ENCODE measurements at places on chromosomes 13 and 19.

- no peak for DNase-seq
These were observed 1.8 kb downstream of the SPPL2B start for GRCh38 chr19:2330255-2330631.

DNA sequence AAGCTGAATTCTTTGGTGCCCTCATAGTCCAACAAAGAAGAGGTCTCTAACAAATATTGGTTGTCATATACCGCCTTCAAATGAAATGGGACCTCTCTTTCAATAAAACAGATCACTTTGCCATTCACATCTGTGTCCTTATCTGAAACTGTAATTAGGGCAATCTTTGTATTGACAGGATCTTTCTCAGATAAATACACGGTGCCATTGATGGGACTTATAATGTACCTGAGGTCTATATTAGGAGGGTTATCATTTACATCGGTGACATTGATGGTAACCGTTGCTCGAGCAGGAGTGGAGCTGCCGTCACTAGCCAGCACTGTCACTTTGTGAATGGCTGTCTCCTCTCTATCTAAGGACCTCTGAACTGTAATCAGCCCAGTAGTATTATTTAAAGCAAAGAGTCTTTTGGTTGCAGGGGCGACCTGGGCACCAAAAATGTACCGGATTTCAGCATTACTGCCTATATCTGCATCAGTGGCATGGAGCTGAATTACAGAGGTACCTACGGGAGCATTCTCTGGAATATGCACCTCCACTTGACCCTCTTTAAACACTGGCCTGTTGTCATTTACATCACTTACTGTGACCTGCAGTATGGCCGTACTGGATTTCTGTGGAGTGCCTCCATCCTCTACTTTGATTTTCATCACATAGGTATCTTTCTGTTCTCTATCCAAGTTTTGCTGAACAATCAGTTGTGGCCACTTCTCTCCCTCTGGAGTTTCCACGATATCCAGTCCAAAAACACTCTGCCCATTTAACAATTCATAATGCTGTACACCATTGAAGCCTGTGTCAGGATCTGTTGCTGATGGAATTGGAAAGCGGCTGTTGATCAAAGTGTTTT, 2.8 kb downstream of the PCDH9 start:
- DNase-seq, result no peak

DNA sequence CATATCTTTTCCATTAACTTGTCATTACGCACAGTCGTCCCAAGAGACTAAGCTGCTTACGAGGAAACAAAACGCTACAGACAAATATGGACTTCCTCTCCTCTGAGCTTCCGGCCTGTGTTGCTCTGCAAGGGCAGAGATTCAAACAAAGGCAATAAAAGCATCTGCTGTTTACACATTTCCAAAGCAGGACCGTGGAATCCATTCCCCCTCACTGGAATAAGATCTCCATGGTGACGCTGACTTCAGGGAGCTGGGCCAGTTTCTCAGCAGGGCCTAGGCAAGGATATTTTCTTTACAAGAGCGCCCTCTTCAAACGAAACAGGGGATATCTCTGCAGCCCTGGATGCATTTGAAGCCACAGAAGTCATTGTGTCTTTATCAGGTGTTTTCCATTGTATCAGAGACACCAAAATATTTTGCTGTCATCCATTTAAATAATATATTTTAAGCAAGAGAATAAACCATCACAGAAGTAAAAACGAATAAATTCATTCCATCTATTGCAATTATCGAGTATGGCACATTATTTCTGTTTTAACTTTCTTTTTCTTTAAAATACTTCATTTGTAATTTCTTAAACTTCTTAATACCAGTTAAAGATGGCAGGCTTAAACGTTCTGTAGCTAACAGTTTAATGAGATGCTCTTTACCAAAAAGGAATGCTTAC, 177.5 kb downstream of the DCLK1 start:
- no peak for DNase-seq

DNA sequence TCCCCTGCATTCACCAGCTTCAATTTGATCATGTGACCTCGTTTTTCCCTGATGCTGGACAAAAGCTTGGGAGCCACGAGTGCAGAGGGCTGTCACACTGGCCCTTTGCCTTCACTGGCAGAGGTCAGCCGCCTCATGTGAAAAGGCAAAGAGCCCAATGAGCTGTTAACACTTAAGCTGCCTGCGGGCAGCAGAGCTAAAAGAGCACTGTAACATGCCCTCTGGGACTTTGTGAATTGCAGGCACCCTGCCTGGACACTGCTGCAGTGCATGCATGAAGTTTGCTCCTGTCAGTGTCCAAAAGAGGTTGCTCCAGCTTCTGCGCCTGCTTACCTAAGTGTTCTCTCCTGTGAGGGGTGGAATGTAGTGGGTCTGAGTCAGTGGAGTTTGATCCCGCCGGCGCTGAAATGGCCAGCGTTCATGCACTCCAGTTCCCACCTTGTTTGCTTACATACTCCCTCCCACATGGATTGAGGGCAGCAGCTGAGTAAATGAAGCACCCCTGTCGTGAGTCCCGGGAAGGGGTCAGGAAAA, 193.7 kb downstream of the RFC3 start:
- DNase-seq, result no peak

- no peak for DNase-seq
These were observed 263.1 kb downstream of the ZNF536 start for GRCh38 chr19:30634996-30635975.

DNA sequence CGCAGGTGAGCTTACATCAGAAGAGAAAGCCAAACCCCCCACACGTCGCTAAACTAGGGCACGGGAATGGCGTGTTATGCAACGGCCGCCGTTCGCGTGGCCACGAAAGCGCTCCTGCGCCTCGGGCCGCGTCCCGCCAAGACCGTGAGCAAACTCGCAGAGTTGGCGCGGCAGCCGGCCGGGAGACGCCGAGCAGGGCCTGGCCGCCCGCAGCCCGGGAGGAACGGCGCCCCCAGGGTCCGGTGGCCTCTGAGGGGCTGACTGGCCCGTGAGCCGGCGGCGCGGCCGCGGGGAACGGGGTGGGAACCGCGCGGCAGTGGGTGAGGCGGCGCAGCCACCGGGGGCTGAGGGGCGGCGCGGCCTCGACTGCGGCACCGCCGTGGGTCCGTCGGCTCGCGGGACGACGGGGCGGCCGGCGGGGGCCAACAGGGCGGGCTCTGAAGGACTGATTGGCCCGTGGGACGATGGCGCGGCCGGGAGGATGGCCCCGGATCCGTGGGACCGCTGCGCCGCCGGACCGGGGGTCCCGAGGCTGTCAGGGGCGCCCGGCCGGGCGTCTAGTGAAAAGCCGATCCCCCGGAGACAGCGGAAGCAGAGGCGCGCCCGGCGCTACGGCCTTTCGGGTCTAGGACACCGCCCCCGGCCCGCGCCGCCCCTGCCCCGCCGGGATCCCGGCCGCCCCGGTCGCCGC, 903 bp downstream of the LATS2 start:
- DNase-seq, result no peak

DNA sequence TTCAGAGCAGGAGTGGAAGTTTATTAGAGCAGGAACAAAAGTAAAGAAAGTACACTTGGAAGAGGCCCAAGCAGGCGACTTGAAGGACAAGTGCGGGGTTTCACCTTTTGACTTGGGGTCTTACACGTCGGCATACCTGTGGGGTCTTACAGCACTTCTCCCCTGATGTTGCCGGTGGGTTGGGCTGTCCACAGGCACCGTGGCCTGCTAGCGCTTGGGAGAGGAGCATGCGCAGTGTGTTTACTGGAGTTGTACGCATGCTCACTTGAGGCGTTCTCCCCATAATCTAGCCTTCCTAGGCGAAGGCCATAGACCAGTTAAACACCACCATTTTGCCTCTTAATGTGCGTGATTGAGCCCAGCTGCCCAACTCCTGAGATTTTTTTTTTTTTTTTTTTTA, 25.0 kb upstream of the PLEKHF1 start:
- no peak for DNase-seq

DNA sequence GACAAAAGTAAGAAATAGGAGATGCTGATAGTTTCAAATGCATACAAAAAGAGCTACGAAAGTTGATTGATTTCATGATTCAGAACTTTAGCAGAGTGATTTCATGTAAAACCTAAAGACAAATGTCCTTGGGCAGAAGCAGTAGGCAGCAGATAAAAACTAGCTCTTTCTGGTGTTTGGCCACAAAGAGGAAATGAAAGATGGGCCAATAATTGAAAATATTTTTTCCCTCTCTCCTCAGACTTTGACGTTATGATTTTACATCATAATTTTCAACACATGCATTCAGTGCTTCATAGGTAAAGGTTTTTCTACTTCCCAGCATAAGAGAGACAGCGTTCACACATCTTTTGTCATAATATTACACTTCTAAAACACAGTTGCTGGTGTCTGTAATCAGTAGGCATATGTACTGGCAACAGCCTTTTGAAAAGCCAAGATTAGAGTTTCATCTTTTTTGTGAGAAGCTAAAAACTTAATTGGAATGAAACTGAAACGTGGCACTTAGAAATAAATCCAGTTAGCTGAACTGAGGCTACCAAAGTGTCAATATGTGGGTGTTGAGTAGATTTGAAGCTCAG, 9.3 kb downstream of the SCEL start:
- no peak for DNase-seq

DNA sequence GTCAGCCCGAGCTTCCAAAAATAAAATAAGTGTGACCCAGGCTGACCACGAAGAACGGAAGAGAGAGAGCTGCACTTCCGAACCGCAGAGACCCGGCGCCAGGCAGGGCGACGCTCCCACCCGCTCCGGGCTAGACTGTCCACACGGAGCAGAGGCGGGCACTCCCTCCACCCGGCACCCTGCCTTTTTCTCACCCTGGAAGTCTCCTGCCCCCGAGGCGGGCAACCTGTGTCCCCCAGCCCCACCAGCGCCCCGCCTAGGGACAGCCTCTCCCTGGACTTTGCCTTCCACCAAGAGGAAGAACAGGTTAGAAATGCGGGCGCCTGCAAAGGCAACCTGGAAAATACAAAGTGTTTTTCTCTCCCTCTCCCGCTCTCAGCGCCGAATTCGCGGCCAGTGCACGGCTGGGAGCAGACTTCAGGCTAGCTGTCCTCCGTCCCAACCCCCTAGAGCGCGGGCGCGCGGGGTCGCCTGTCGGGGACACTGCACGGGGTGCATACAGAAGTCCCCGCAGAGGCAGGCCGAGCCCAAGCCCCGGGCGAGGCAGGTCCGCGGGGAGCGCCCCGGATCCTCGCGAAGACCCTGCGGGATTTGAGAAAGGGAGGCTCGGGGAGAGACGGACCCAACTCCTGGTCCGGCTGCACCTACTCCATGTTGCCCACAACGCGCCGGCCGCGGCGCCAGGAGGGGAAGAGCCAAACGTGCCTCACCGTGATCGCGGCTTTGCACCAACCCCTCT, 845 bp downstream of the SPRY2 start:
- DNase-seq, result no peak

DNA sequence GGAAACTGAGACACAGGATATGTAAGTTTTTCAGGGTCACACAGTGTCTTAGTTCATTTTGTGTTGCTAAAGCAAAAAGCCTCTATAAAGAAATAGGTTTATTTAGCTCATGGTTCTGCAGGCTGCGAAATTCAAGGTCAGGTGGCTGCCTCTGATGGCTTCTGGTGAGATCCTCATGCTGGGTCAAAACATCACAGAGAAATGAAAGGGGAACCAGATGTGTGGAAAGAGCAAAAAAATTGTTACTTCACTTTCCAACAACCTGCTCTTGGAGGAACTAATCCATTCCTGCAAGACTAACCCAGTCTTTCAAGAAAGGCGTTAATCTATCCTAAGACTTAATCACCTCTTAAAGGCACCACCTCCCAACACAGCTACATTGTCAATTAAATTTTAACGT, 64.2 kb upstream of the UBL3 start:
- DNase-seq, result no peak

- no peak for DNase-seq
These were observed 127.9 kb downstream of the KCTD12 start for GRCh38 chr13:76758257-76758656.

GRCh38 chr19:30497034-30497433, 124.8 kb downstream of the ZNF536 start:
- DNase-seq, result no peak

GRCh38 chr19:37975071-37975470, 68.1 kb downstream of the SIPA1L3 start:
- DNase-seq, result no peak

DNA sequence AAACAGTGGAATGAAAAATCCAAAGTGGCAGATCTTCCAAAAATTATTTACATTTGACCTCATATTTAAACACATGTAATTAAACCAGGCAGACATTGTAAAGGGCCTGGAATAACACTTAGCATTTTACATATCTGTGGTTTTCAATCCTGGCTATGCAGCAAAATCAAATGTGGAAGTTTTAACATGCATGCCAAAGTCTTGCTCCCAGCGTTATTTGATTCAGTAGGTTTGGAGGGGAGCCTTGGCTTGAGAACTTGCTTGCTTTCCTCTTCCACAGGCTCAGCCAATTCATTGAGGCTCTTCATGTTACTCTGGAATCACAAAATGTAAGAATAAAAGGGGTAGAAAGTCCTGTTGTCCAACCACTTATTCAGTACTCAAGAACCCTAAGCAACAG, 42.5 kb upstream of the INTS6 start:
- DNase-seq, result no peak

GRCh38 chr19:55432241-55432959, 10.7 kb downstream of the SHISA7 start:
- DNase-seq, result no peak

- no peak for DNase-seq
These were observed 28.1 kb downstream of the BRD4 start for GRCh38 chr19:15304140-15304705.

DNA sequence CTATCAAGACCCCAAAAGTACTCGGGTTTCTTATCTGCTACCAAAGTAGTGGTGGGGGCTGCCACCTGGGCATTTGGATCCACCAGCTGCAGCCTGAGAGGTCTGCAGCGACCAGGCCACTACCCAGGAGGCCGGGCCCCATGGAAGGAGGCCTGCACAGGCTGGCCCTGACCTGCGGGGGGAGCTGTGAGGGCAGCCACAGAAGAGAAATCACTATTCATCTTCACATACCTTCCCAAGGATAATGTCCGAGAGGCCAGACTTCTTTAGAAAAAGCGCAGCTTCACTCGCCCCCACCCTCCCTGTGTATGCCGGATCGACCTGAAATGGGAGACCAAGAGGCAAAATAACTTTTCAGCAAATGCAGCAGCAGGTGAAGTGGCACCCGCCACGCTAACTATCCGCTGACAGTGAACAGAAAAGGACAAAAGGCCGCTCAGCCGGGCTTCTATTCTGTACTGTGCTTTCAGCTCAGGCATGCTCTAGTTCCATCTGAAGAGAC, 30.1 kb downstream of the EPS15L1 start:
- DNase-seq, result no peak

GRCh38 chr19:10762656-10763055, 44.8 kb downstream of the DNM2 start:
- DNase-seq, result no peak

- DNase-seq, result no peak
These were observed 1.5 kb downstream of the FXYD3 start for GRCh38 chr19:35117116-35117515.

GRCh38 chr19:46783670-46784069, 4.7 kb downstream of the SLC1A5 start:
- DNase-seq, result no peak

DNA sequence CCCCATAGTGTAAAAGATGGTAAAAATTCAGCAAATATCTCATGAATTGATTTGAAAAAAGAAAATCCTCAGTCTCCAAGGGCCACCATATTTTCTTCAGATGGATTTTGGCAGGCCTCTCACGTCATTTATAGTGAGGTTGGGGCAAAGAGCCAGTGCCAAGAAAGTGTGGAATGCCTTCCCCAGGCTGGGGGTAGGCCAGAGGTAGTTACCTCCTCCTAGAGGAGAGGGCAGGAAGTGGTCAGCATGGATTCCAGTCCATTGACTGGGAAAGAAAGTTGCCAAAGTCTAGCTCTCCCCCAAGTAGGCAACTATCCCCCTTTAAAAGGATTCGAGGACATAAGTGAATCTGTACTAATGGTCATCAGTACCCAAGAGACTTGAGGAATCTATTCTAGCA, 68.4 kb upstream of the KCTD4 start:
- DNase-seq, result no peak

Data from activated CD4-positive, CD25-positive, alpha-beta regulatory T cell treated with anti-CD3 and anti-CD28 coated beads, Interleukin-2, amount 50 U/mL, for 16 hours (primary cell).